ENCODE measurements at places on chromosomes 16 and 17.

- no peak for DNase-seq
Measured at GRCh38 chr16:1100084-1100800, 4.2 kb upstream of the C1QTNF8 start.

DNA sequence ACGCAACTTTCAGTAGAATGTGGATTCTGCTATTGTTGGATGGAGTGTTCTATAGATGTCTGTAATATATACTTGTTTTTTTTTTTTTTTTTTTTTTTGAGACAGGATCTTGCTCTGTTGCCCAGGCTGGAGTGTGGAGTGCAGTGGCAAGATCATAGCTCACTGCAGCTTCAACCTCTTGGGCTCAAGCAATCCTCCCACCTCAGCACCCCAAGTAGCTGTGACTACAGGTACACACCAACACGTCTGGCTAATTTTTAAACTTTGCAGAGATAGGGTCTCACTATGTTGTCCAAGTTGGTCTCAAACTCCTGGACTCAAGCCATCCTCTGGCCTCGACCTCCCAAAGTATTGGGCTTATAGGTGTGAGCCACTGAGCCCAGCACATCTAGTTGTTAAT is 27.2 kb upstream of the CCL22 start:
- no peak for DNase-seq

DNA sequence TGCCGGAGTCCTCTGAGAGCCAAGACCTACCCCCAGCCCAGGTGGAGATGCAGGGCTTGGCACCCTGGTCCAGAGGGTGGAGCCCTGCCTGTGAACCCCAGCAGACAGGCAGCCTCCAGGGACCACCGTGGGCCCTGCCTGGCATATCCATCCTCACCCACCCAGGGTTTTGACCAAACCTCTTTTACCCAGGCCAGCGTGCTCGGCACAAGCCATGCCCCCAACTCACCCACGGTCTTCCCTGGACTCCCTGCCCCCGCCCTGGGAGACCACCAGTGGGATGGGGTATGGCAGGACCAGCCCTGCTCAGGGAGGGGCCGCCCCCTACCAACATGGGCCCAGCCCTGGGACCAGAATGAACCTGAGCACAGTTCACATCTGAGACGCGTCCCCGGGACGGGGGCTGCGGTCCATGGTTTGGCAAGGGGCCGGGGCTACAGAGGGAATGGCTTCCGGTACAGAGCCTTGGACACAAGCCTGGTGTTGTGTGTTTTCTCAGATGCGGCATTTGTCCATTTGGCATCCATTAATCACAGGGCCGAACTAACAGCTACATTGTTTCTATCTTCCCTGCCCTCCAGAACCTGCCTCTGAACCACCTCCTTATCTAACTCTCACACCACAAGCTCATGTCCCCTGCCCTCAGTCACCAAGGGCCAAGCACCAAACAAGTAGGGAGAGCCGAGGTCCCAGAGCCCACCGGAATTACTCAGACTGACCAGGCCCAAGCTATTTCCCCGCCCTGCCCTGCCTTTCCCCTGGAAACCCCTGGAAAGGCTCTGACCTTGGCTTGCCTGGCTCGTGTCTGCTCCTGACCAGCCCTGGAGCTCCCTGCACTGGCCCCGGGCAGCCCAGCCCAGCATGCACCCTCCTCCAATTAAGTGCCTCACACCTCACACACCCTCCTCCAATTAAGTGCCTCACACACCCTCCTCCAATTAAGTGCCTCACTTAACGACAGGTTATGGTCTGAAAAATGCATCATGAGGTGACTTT is 14.1 kb downstream of the HS3ST6 start:
- DNase-seq, result no peak

DNA sequence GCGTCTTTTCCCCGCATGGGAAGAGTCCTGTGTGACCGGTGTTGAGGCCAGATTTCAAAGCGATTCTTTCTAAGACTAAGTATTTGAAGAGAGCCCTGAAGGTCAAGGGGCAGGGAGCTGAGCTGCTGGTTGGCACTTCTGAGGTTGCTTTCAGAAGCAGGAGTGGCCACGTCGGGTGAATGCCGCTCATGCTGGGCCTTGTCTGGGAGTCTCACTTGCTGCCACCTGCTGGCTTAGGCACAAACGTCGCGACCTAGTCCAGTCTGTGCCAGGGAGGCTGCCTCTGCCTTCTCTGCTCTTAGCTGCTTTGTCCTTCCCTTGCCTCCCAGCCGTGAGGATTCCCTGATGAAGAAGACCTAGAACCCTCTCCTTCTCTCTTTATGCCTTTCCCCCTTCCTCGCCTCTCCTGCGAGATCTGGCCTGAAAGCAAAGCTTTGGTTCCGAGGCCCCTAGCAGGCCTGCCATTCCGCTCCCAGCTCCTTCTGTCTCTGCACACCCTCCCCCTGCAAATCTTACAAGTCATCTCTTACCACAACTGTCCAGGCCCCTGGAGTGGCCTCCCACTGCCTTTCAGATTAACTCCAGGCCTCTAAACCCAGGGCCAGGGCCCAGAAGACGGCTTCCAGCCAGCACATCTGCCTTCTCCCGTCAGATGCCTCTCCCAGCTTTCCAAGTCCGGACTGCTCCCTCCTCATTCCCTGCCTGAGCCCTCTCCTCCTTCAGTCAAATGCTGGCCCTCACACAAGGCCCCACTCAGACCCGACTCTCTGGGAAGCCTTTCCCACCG is 11.4 kb downstream of the CTNS start:
- DNase-seq, result peak; percentile 35

GRCh38 chr16:56600398-56600999 is 7.9 kb upstream of the MT2A start:
- peak; percentile 51 for DNase-seq

- no peak for DNase-seq
Measured at GRCh38 chr16:16015849-16016248, 66.4 kb downstream of the ABCC1 start.

- no peak for DNase-seq
Measured at GRCh38 chr16:11140098-11140375, 116.0 kb downstream of the SOCS1 start.

GRCh38 chr17:78716292-78716691 is 65.8 kb downstream of the CYTH1 start:
- DNase-seq, result no peak

DNA sequence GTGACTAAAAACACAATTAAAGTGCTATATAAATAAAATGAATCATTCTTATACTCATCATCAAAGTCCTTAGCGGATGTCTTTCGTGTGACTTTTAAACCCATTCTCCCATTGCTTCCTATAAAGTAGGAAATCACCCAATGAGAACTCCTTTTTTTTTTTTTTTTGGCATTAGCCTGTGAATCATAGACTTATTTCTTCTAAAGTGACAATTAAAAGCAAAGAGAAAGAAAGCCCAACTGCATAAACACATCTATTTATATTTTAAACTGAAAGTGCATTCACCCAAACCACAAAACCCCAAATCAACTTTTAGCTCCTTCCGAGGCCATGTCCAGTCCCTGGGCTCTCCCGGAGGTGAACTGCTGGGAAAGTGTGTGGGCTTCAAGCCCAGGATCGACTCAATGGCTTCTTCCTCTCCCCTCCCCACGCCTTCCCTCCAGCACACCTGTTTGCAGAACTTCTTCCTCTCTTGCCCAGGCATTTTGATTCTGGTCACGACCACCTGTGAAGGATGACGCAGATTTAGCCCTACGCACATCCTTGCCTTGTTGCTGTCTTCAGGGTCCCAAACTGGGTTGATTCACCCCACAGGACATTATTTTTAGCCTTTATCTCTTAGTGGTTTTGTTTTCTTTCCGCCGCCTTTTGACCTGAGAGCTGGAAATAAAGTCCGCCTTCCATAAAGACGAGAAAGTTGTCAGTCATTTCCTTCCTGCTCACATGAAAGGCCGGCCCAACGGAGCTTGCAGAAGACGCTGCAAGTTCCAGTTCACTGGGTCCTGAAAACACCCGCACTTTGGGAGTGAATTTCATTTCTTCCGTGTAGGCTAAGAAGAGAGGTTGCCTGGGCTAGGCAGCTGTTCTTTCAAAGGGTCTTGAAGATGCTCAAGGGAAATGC is 166.8 kb downstream of the MAP2K6 start:
- DNase-seq, result no peak

Data from HL-60 (cell line).